ENCODE measurements at places on chromosomes 1 and 21.

DNA sequence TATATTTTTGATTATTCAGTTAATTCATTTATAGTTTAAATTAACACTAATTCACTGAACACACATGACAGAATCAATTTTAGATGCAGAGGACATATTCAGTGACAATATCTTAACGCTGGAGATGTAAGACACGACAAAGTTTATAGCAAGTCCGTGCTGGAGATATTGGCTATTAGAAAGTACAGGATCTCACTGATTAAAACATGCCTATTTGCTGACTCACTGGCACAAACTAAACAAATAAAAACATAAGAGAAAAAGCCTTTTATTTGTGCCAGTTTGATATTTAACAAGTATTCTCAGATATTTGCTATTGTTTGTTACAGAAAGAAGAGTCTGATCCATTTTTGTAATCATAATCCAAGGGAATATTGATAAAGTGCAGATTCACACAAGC, 1122.9 kb upstream of the B3GALT2 start:
- DNase-seq: no peak

DNA sequence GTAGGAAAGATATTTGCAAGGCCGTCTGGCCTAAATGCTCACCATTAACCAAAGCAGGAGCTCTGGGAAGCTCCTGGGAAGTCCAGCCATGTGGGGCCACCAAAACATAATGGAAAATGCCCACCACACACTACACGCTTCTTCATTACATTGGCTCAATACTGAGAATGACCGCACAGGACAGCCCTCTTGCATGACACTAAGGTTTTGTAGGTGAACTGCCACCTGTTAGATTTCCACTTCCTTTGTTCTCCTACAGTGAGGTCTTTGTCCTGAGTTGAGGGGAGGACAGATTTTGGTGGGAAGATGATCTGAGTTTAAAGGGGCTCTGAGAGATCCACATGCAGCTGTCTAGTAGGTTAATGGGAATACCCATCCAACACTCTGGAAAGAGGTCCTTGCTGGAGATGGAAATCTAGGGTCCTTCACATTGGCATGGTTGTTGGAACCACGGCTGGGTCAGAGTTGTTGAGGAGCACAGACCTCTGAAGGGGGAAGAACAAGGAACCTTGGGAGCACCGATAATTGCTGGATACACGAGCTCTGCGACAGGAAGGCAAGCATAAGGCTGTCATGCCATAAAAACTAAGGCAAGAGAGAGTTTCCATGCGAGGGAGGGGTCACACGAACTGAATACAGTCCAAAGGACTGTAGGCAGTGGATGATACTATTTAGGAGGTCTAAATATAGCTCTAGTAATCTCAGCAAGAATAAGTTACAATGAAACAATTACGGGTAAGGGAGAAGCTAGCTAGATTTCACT, 105.5 kb upstream of the IRF2BP2 start:
- no peak for DNase-seq

DNA sequence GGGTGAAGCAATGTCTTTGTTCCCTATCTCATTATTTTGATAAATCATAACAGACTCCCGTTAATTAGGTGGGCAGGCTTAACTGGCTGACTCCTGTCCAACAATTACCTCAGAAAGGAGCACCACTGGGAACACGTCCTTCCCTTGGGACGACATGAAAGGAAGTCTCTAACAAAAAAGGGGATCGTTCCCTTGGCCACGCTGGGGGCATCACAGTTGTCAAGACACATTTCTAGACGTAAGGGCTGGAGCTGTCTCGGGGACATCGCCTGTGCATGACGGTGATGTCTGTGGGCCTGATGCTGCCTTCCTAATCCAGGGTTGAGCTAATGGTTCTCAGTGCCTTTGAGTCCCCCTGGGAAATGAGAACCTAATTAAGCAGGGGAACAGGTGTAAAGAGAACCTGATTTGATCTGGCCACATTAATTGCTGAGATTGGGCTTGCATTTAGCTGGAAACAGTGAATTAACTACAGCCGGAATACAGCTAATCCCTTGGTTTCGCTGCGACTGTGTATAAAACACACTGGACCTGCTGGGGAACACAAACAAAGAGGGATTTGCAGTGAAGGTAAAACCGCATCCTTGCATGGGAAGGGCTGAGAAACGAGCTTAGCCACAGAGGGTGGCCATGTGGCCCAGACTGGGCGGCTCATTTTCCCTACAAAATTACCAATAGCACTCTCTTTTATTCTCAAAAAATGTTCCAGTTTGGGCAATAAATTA, 111.8 kb downstream of the MRPS6 start:
- no peak for DNase-seq

GRCh38 chr21:39968010-39968409, 100.8 kb downstream of the PCP4 start:
- DNase-seq: no peak

- peak; percentile 93 for DNase-seq
These were observed 369.1 kb upstream of the VAMP3 start for GRCh38 chr1:7401814-7402547.

DNA sequence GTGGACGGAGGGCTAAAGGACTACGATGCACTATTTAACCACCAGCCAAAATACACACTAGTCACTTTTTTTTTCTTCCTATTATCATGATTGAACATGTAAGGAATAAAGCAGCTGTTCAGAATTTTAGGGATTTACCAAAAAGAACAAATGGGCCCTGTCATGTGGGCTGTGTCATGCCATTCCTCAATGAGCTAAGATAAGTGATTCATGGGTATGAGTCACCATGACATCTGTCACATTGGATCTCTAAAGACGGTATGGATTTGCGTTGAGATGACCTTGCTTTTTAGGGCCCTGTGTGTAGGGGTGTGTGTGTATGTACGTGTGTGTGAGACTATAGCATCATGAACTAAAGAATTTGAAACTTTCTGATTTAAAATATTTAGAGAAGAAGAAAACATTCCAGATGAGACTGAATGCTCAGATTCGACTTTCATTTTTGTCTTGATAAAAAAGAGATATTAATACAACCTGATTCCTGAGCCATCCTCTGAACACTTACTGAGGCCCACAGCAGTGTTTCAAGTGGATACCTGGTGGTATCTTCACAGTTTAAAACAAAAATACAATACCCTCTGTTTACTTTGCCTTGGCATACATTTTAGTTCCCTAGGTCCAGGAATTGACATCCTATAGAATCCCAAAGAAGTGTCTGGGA, 246.1 kb upstream of the DUSP10 start:
- peak; percentile 83 for DNase-seq

- DNase-seq: no peak
These were observed 20.7 kb downstream of the LBR start for GRCh38 chr1:225406976-225407725.

DNA sequence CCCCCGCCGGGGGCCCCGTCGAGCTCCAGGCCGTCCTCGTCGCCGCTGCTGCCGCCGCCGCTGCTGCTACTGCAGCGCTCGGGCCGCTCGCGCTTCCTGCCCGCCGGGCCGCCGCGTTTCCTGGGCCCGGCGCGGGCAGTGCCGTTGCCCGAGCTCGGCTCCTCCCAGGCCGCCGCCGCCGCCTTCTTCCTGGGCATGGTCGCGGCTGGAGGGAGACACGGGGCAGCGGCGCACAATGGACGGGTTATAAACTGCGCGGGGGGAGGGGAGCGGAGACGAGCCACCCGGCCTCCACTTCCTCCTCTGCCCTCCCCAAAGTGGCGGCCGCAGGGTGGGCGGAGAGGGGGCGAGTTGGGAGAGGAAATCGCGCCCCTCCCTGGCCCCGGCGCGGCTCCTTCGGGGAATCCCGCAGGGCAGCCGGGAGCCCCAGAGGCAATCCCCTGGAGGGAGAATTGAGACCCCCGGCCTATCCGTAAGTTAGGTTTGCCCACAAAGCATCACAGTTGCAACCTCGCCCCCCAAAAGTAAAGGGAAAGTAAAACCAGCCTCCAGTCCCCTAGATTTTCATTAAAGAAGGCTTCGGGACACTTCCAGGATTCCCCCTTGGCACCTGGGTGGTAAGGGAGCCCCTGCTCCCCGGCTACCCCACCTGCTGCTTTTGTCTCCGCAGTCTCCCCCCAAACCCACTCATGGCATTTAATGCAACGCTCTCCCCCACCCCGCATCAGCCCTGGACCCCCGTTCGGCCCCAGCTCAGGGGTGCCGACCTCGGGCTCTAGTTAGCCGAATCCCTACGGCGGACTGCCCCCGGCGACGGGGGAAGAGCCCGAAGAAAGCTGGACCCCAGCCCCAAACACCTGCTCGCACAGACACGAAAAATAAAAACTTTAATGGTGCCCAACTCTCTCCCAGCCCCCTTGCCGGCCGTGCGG, 893 bp downstream of the RCC2 start:
- DNase-seq: no peak

- DNase-seq: no peak
These were observed 18.3 kb downstream of the SUSD4 start for GRCh38 chr1:223345720-223346119.

- DNase-seq: peak; percentile 68
These were observed at the start of gene TIAM1 for GRCh38 chr21:31343680-31344480. TIAM1 (minus strand) TSS chr21:31344261; CDS start chr21:31266972, 77,289 bp downstream.

GRCh38 chr1:93810316-93810715, 68.7 kb downstream of the DNTTIP2 start:
- no peak for DNase-seq

DNA sequence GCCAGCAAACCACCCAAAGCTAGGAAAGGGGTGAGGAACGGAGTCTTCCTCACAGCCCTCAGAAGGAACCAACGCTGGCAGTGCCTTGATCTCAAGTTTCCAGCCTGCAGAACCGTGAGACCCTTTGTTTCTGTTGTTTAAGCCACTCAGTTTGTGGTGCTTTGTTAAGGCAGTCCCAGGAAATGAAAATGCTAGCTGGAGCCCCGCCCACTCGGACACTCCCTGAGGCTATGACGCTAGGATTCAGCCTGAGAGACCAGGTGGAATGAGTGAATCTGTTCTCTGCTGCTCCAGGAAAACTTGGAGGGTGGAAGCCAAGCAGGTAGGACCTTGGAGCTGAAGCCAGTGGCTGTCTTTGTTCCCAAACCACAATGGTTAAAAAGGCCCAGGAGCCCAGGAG, 196.5 kb upstream of the POU3F1 start:
- no peak for DNase-seq

GRCh38 chr1:179302070-179302469, 8.5 kb downstream of the SOAT1 start:
- no peak for DNase-seq

- no peak for DNase-seq
These were observed 5.5 kb downstream of the FBXO2 start for GRCh38 chr1:11648732-11649158.

- DNase-seq: no peak
These were observed 63.7 kb downstream of the TENT5C start for GRCh38 chr1:117669572-117669971.

DNA sequence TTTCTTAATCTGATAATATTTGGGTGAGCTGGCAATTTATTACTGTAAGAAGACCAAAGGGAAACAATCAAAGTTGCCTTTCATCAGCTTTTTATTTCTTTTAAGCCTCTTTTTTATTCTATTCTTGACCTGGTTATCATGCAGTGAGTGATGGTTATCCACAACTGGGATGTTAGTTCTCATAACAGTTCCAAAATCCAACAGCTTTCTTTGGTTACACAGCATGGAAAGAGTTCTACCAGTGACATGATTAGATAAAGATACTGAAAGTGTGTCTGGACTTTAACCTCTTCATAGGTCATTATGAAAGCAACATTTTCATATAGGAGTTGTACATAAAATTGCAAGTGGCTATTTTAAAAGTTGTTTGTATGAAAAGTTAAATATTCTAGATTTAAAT, 163.0 kb downstream of the SYT2 start:
- no peak for DNase-seq

- no peak for DNase-seq
These were observed 104.7 kb downstream of the FGGY start for GRCh38 chr1:59401581-59401980.

DNA sequence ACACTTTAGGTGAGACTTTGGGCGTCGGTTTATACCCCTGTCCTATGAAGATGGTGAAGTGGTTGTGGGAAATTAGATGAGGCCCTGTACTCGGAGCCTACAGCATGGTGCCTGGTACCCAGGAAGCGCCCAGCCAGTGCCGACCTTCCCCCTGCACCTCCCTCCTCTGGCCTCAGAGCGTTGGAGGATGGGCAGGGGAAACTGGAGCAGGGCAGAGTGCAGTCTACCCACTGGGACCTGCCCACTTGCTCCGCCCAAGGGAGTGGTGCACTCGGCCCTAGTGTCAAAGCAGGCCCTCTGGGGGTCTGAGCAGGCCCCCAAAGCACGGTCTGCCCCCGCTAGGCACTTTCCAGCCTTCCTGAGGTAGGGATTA, 13.0 kb upstream of the TTC22 start:
- no peak for DNase-seq

- no peak for DNase-seq
These were observed 18.1 kb downstream of the PLOD1 start for GRCh38 chr1:11952455-11953109.

DNA sequence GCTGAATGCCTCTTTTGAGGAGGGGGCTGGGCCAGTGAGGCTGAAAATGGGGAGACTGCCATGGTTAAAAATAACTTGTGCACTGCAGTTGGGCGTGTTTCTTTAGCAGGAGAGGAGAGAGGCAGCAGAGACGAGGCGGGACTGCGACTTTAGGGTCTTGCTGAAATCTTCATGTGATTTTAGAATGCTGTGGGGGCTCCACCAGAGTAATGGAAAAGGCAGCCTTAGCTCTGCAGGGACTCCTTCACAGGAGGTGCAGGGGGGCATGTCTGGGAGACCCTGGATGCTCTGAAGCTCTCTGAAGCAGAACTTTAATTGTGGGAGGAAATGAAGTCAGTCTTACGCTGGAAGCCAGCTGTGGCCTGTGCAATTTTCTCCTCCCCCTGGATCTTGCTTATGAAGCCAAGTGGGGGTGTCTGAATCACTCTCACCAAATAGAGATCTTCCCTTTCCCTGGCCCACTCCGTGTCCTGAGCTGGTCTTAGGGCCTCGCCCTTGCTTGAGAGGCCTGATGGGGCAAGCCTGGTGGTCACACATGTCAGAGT, 60.8 kb downstream of the NDUFS5 start:
- no peak for DNase-seq

GRCh38 chr1:203508463-203509073, 14.6 kb downstream of the OPTC start:
- no peak for DNase-seq

- no peak for DNase-seq
These were observed 167.8 kb downstream of the PATJ start for GRCh38 chr1:61910035-61910434.
